ENCODE measurements at places on chromosomes 3 and 15.

DNA sequence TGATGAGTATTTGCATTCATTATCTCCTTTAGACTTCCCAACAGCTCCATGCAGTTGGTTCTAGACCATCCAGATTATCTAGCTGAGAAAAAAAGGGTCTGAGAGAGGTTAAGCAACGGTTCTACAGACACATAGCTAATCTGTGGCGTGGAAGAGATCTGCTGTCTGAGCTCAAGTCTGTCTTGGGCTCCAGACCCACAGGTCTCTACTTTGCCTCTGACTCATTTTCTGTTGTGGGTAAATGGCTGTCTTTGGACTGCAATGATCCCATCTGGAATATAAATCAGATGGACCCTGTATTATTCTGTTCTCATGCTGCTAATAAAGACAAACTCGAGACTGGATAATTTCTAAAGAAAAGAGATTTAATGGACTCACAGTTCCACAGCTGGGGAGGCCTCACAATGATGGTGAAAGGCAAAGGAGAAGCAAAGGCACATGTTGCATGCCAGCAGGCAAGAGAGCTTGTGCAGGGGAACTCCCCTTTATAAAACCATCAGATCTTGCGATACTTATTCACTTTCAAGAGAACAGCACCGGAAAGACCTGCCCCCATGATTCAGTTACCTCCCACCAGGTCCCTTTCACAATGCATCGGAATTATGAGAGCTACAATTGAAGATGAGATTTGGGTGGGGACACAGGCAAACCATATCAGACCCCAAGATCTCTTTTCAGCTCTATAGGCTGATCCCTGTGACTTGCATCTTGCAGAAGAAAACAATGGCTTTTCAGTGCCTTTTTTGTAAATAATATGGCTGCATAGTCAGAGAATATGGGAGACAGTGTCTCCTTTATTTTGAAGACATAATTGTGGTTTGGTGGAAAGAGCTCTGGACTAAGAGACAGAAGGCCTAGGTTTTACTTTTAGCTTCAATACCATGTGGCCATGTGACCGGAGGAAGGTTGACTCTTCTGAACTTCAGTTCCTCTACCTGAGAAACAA lies 24.7 kb downstream of the CEMIP start:
- no peak for DNase-seq

DNA sequence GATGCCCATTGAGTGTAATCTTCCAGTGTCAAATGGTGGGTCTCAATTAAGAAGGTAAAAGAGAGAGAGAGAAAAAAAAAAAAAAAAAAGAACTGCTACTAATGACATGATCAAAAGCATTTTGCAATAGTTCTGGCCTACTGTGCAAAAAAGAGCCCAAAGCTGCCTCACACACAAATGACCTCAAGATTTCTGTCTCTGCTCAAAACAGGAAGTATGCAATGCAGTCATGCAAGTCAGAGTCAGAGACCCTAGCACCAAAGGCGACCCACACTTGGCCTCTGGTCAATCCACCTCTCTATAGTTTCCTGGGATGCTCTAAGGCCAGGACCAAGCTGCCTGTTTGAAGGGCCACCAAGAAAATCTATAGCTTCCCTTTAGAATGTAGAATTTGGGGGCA lies 323.5 kb downstream of the VPS13C start:
- DNase-seq, result no peak

DNA sequence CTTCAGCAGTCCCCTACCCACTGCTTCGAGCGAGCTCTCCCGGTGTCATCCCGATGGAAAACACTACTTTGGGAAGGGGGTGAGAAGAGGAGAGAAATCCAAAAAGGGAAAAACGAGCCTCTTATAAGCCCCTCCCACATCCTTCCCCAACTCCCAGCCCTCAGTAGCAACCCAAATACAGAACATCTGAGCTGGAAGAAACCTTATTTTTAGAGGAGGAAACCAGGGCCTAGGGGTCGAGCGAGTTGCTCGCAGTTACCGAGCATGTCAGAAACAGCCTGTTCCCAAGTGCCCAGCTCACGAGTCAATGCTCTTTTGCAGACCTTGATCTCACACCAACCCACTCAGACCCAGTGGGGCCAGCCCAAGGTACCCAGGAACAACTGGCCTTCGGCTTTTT lies 14.2 kb downstream of the RBPMS2 start:
- DNase-seq, result no peak

- no peak for DNase-seq
These were observed 21.2 kb upstream of the BSN start for GRCh38 chr3:49533031-49533430.

- no peak for DNase-seq
These were observed 26.6 kb downstream of the TMEM45A start for GRCh38 chr3:100518983-100519382.

- no peak for DNase-seq
These were observed 20.5 kb upstream of the SELENOT start for GRCh38 chr3:150582620-150583019.

DNA sequence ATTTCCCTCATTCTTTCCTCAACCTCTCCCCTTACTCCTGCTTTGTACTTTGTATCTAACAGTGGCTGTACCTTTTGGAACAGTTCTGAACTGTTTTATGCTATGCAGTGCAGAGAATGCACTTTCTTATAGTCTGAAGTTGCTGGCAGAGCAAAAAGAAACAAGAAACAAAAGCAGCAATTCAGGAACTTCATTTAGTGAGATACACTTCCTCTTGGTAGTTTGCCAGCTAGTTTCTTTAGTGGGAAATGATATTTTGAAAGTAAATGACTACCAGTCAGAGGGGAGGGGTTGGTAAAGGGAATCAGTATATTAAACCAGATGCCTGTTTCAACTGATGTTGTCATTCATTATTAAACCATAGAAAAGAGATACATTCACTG lies 55.0 kb upstream of the CHD2 start:
- no peak for DNase-seq

- DNase-seq, result peak; percentile 46
These were observed 6.5 kb upstream of the DNASE1L3 start for GRCh38 chr3:58217209-58217811.

- DNase-seq, result no peak
These were observed 32.9 kb upstream of the SLC24A5 start for GRCh38 chr15:48087844-48088243.

DNA sequence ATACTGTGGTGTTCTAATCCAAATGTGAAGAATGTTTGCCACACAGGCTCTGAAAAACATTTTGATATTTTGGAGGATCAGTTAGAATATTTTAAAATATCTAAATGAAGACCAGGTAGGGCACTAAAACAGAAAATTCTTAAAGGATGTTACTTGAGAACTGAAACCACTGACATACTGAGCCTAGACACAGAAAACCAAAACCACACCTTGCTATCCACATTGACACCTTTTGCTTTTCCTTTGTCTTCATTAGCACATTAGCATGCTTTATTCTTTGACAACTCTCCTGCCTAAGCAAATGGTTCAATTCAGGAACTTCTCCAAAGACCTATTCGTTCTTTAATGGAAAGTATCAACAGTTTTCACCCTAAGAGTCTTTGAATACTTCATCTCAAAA lies 835.9 kb upstream of the GRM7 start:
- no peak for DNase-seq

GRCh38 chr15:49752517-49752916 lies 131.7 kb downstream of the DTWD1 start:
- DNase-seq, result no peak

Measured in amygdala (tissue), 56 donors.